Activated T-helper 17 cell treated with anti-CD3 and anti-CD28 coated beads, Interleukin-2, amount 50 U/mL, for 72 hours (primary cell): ENCODE measurements at places on chromosomes 13 and 19. TPM values are rescaled to one million over a fixed set of nuclear protein-coding genes. Genes with fewer than 3 reads are reported as not detected.

Gene ATP4A
- total RNA-seq: not detected

Gene SLITRK5
- not detected for total RNA-seq

Gene PLPP2
- total RNA-seq: 1.3 TPM

Gene ANGPTL8
- total RNA-seq: not detected

Gene DACT3
- 5.4 TPM for total RNA-seq

Gene GADD45B
- 80.0 TPM for total RNA-seq

Gene CERS1
- total RNA-seq: not detected

Gene C13orf46
- total RNA-seq: 3.9 TPM

Gene ATF5
- 26.0 TPM for total RNA-seq

Gene CEBPA
- 0.21 TPM for total RNA-seq

- ATAC-seq: no peak
These were observed 182.7 kb upstream of the CSNK1A1L start for GRCh38 chr13:37288057-37288720.

- ATAC-seq: no peak
These were observed 42.5 kb downstream of the N4BP2L1 start for GRCh38 chr13:32385410-32385809.

DNA sequence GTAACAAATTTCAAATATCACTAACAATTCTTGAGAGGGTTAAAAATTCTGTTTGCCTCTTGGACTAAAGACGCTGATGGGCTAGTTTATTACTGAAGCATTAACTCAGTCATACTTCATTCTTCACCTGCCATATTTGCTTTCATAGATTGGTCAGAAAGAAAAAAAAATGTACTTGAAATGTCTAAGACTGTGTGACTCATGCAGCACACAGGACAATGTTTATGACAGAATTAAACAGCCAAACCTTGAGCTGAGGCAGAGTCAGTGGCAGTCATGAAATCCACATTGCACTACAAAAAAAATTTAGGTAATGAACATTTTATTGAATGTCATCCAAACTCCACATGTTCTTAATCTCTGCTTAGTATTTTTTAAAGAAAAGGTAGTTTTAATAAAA lies 135.6 kb downstream of the PRR20E start:
- ATAC-seq: no peak

- ATAC-seq: no peak
These were observed 14.8 kb downstream of the PLEKHJ1 start for GRCh38 chr19:2221250-2221831.

GRCh38 chr19:5261156-5261890 lies 79.3 kb downstream of the PTPRS start:
- no peak for ATAC-seq

DNA sequence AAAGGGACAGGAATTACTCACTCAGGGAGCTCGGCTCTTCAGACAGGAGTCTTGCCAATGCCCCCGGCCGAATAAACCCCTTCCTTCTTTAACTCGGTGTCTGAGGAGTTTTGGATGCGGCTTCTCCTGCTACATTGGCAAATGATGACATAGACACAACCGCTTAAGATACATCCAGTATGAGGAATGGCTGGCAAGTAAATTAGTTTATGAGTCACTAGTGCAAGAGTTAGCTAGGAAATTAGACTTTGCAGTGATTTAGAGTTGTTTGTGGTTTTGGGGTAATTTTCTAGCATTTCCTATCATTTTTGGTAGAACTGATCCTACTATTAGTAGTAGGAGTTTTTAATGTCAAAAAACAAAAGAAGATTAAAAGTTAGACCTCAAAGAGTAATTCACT lies 166.2 kb downstream of the SLITRK1 start:
- no peak for ATAC-seq

DNA sequence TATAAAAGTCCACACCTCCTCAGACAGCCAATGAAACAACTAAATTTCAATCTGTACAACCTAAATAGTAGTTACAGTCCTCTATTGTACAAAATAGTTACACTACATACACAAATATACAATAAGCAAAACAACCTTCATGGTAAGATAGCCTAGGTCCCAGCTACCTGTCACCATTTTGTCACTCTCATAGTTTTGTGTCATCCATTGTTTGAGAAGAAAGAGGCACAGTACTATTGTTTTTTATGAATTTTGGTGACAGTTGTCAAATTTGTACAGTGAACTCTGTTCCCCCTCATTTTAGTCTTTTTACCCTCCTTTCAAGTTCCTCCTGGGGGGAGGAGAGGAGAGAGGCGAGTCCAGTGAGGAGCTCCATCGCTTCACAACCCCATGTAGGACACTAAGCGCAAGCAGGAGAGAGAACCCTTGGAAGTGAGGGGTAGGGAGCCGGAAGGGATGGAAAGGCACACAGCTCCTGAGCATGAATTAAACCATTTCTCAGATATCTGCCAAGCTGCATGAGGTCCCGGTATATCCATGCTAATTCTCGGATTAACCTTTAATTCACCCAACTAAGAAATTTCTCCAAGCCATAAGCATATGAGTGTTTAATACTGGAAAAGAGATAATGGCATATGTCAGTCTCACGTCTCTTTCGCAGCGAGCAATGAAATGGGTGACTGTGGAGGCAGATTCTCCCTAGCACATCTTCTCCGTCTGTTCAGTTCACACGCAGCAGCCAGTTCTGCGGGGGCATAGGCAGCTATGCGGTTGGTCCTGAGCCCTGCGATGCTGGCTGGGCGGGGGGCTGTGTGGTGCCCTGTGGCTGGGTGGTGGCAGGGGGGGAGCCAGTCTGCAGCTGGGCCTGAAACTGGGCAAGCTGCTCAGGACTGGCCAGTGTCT lies 60.5 kb downstream of the SERP2 start:
- no peak for ATAC-seq

DNA sequence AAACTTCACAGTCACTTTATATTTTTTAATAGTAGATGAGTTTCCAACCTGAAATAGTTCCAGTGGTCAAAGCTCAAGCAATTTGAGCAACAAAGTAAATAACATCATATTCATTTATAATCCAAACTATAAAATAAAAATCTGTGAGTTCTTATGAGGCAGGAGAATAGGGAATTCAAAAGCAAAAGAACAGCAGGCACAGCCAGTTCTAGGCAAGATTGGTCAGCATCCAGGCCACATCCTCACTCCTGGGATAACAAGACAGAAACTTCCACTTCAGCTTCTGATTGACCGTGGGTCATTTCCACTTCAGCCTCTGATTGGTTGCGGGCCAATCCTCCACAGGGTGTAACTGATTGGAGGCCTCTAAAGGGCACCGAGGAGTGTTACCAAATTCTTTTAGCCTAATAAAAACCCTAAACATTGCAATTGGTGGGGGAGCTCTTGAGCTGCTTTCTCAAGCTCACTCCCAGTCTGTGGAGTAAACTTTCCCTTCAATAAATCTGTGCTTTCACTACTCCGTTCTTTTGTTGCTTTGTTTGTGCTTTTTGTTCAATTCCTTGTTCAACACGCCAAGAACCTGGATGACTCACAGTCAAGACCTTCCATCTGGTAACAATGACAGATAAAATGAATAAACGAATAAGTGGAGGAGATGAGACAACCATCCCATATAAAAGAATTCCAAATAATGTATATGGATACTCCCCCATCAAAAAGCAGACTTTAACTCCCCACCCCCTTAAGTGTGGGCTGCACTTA lies 42.6 kb upstream of the AMER2 start:
- no peak for ATAC-seq

- ATAC-seq: no peak
These were observed 375.6 kb downstream of the COG6 start for GRCh38 chr13:40031031-40031430.

DNA sequence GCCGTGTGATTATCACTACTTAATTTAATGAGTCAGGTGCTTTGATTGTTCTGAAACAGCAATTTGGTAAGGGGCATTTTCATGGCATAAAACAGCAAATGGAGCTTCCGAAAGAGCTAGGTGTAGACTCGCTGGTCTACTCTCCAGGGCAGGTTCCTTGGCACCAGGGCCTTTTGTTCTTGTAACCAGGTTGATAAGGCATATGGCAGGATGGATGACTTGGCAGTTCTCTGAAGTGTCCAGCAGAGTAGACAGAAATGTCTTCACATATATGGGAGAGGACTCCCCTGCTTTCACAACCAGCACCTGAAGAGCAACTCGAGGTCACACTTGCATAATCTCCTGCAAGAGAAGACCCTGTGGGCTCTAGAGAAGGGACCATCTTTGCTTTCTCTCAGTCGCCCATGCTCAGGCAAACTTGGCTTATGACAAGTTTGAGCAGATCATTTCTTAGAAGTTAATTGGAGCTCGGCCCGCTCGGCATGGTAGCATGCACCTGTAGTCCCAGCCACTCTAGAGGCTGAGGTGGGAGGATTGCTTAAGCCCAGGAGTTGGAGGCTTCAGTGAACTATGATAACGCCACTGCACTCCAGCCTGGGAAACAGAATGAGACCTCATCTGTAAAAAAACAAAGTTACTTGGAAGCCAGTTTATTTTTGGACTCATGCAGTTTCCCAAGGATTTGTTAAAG lies 23.3 kb upstream of the WASF3 start:
- ATAC-seq: no peak

DNA sequence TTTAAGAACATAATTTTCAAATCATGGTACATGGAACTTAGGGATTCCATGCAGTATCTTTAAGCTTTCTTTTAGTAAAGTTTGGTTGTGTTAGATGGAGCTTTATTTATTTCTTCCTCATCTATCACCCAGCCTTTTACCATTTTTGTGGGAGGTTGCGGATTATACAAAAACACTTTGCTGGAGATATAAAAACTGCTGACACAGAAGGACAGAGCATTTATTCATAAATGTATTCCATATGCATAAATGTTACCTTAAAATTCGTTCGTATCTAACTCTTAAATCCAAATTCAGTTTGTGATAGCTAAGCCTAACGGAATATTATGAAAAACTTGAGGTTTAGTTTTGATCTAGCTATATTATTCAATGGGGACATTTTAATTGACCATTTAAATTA lies 143.3 kb downstream of the TDRD3 start:
- no peak for ATAC-seq

DNA sequence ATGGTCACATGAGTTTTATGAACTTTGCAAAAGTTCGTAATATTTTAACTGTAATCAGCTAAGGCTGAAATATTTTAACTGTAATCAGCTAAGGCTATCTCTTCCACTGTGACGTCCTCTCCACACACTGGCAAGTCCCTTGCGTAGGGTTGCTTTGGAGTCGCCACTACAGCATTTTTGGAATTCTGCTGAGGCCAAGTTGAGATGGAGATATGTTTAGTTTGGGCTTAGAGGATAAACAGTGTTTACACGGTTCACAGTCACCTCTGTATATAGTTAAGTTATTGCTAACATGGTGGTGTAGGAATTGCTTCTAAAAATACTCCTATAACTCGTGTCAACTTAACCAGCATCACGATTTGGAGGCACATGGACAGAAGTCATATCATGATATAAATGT lies 143.6 kb upstream of the SERP2 start:
- no peak for ATAC-seq

GRCh38 chr13:39916330-39916729 lies 260.9 kb downstream of the COG6 start:
- no peak for ATAC-seq

GRCh38 chr13:42355491-42356183 lies 83.7 kb downstream of the AKAP11 start:
- ATAC-seq: no peak

DNA sequence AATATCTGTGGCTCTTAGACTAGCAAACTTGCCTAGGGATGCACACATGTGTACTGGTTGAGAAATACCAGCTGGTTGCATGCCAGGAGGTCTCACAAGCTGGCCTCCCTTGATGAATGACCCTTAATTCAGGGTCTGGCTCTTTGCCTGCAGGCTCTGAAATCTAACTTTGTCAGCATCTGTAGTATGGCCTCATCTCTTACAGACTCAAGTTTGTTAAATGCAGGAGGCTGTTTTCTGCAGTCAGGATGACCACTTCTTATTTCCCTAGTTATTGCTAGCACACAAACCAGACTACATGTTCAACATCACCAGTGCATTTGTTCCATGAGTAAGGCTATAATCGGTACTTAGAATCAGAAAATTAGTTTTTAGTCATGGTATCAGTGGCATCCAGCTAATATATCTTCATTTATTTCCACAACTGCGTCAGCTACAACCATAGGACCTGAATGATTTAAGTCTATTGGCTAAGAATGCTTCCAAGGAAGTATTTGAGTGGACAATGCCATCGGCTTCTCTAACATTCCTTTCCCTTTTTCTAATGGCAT lies 23.3 kb upstream of the POSTN start:
- ATAC-seq: no peak

DNA sequence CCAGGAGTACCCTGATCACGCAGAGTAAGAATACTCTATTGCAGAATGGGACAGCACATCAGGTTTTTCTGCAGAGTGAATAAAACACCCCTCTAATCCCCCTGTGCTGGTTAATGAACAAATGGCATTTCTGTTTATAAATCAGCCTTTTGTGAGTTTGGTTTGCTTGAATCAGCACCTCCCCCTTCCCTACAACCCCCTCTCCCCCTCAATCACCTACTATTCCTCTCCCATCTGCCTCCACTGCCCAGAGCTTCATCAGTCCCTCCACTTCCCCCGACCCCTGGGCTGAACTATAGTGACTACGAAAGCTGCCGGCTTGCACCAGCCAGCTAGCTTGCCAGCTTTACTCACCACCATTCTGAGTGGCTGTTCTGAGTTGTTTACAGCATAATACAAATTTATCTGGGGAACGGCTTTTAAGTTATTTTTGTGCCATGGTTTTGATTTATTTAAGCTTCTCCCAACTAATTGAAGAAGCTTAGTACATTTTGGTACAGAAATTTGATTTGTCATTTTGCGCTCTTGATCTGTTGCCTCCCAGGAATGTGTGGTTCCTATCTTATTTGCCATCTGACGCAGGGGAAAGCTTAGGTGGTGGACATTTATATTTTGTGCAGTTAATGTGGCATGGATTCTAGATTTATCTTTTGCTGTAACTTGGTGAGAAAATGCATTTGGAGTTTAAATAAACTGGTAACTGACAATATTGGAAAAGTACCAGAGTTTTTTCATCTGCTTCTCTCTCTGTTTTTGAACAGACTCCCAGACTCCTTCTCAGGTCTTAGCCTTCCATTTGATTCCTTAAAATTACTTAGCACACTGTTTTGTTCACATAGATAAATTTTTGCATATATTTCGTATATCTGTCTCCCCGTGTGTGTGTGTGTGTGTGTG lies 41.7 kb upstream of the WDFY2 start:
- no peak for ATAC-seq

GRCh38 chr13:37791699-37792098 lies 77.9 kb downstream of the TRPC4 start:
- no peak for ATAC-seq

GRCh38 chr19:45934551-45935230 lies 20.1 kb upstream of the NANOS2 start:
- ATAC-seq: no peak

- ATAC-seq: no peak
These were observed 10.8 kb downstream of the CREB3L3 start for GRCh38 chr19:4164262-4164661.
